NCI-H510A treated with DMSO at 0.1 percent for 48 hours (cell line): ENCODE measurements at places on chromosomes 5 and 9.

DNA sequence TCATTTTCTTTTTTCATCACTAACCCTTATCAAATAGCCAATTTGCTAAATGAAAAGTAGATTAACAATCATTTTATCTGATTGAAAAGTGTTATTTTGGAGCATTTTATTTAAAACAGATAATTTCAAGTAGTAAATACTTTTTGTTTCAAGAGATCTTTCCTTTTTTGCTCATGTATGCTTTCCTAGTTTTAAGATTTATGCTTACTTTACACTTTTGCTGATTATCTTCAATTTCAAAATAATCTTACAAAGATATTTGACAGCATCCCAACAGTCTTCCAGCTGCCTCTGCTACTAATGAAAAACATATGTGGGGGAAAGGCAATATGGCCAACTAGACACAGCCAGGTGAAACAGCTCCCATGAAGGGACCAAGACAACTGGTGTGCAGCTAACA is 1027.3 kb upstream of the CDH9 start:
- no peak for DNase-seq

- no peak for DNase-seq
These were observed 488 bp downstream of the SKIC3 start for GRCh38 chr5:95554331-95554646.

DNA sequence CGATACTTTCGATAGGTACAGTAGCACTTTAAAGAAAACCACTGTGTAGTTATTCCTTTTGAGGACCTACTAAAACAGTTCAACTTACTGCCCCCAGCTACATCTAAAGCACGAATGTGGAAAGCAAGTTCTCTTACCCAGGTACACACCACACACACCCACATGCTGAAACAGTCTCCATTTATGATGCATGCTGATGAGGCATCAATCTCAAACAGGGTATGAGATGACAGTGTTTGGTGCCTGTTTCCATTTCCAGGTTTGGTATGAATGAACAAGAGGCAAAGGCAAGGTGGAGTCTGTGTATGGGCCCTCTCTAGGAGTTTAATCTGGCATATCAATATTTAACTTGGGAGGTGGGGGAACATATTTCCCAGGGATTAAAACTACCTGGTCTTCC is 13.9 kb downstream of the HMGXB3 start:
- no peak for DNase-seq

DNA sequence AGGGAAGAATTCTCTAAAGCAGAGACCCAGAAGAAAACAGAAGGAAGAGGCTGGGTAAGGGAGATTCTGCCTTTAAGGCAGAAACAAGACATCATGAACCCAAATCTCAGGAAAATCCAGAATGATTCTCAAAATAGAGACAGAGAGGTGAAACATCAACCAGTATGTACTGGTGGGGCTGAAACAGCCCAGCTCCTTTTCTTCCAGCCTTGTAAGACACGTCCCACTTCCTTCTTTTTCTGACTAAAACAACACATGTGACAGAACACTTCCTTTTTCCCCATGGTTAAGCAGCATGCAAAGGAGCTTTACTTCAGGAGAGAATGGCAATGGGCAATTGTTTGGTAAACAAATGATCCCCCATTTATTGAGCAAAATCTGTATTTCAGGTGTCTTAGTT is 230.8 kb upstream of the NR4A3 start:
- DNase-seq, result no peak

DNA sequence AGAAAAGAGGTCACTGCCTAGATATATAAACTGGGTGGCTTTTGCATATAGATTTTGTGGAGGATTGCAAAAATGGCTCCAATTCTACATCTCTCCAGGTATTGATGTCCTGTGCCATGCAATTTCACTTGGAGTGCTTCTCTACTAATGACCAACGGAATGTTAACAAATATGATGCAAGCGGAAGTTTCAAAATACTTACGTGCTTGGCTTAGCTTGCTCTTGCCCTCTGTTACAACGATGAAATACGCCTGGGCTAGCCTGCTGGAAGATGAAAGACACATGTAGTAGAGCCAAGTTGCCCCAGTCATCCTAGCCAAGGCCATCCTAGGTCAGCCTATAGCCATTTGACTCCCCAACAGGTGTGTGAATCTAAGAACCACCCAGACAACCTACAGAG is 3.6 kb upstream of the POC5 start:
- no peak for DNase-seq

DNA sequence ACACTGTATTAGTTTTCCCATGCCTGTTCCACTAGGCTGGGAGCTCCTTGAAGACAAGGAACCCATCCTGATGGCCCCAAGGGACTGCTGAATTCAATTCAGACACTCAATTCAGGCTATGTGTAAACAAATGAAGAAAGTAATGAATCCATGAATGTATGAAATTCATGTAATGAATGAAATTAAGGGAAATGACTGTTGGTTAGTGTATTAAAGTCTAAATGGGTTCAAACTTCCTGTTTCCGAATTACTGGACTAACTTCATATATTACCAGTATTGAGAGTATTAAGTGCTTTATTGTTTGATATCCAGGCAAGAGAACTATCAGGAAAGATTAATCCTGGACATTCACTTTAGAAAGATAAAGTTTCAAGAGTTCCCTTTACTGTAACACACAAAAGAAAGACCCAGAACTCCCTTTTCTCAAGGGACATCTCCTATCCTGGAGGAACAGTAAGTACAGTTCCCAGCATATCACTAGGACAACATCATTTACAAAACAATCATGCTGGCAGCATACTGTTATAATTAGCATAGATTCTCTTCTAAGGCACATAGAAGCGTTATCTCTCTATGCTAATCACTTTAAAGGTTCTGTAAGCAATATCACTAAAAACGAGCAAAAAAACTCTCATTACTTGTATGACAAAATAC is 28.5 kb upstream of the IFNK start:
- no peak for DNase-seq

DNA sequence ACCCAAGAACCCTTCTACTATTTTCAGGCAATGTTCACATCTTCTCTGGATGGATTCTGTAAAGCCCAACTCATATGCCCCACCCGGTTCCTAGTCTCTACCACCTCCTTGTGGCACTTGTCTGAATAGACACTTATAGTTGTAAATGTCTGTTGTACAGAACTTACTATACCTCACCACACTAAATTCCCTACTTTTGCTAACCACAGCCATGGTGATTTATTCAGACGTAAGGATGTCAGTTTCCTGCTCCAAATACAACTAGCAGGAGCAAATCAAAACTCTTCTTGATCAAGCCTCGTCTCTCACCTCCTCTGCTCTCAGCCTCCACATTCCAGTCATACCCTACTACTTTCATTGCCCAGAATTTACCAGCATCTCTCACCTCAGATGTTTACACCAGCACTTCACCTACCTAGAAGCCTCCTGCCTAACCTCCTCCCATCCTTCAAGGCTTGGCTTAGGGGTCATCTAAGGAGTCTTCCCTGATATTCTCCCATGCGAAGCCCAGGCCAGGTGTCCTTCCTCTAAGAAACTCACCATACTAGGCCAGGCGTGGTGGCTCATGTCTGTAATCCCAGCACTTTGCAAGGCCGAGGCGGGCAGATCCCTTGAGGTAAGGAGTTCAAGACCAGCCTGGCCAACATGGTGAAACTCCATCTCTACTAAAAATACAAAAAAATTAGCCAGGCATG is 75.5 kb downstream of the MAPKAP1 start:
- peak; percentile 43 for DNase-seq

DNA sequence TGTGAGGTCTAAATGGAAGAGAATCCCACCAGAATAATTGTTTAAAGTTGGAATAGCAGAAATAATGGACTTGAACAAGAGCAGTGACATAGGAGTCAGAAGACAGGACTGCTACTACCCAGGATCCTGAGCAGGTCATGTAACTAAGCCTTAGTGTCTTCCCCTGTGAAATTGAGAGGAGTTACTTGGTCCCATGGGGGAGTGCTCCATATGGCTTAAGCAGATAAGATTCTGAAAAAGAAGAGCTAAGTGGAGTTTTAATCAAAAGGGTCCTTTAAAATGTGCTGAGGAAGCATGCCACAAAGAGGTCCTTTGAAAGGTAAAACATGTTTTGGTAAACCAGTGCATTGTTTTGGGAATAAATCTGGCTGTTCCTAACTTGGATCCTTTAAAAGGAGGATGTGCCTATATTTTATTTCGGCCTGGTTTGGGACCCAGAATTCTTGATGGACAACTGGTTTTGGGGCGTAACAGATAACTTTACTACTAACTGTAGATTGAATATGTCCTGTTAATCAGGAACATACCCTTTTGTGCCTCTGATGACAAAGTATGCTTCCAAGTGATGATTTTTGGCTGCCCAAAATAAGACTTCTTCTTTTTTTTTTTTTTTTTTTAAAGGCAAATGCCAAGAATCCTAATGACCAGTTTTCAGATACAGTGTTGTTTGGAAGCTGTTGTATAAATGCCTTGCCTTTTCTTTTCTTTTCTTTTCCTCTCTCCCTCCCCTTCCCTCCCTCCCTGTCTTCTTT is 5.7 kb downstream of the RCL1 start:
- DNase-seq, result no peak

DNA sequence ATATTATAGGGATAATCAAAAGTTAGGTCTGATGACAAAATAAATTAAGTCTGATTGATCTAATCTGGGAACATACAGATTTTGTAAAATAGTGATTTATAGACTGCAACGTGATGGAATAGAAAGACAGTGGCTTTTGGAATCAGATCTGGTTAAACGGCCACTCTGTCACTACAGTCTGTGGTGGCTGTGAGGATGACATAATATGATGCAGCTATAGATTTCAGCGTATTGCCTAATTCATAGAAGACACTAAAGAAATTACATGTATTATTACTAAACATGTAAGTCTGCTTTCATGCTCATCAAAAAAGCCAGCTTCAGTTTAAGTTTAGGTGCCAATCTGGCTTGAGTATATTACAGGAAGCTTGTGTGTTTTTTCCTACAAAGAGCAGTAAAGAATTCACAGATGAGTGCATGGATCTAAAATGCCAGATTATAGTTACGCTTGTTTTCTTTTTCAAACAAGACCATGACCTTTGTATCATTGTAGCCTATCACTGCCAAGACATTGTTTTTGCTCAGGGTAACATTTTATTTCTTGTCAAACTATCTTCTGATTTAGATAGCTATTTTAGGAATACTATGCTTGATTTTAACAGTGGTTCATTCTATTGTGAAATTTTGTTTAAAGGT is 25.7 kb downstream of the CPEB4 start:
- DNase-seq, result no peak
